Kidney epithelial cell (primary cell): ENCODE measurements at places on chromosomes 13 and 19. TPM values are rescaled to one million over a fixed set of nuclear protein-coding genes. Genes with fewer than 3 reads are reported as not detected.

The FUT3 gene
- total RNA-seq, result 8.8 and 9.1 TPM in 2 replicates

GRCh38 chr13:23731709-23732108 is 157.5 kb downstream of the MIPEP start:
- no peak for DNase-seq

The ZNF850 gene
- total RNA-seq, result 2.7 and 3.0 TPM in 2 replicates

The LCP1 gene
- 83.1 and 87.6 TPM in 2 replicates for total RNA-seq

DNA sequence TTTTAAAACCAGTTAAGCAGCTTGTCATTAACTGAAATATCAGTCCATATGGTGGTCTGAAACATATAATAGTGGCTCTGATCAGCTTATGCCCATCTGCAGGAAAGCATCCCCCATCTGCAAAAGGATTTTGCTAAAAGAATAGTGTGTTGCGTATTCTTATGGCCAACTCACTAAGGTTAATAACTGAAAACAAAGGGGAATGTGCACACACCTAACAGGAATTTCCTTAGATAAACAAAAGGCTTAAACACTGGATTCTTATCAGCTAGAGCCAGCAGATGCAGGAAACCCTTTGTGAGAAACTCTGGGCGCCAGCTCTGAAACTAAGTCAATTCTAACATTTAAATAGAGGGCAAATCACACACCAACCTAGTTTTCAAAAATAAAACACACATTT is 22.1 kb downstream of the VPS36 start:
- DNase-seq, result peak; percentile 35

DNA sequence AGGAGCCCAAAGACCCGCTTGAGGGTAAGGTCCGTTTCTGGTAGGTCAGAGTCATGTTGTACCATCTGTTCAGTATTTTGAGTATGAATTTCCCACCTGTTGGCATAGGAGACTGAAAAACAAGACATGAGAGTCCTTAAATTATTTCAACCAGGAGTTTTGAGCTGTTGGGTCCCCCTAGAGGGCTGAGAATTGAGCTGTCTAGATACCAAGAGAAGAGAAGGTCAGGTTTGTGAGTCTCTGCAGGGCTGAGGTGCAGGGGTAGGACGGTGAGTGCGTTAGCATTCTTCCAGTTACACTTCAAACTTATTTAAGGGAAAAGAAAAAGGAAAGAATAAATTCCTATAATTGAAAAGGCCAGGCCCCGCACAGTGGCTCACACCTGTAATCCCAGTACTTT is 5.0 kb downstream of the CBLC start:
- DNase-seq, result no peak

DNA sequence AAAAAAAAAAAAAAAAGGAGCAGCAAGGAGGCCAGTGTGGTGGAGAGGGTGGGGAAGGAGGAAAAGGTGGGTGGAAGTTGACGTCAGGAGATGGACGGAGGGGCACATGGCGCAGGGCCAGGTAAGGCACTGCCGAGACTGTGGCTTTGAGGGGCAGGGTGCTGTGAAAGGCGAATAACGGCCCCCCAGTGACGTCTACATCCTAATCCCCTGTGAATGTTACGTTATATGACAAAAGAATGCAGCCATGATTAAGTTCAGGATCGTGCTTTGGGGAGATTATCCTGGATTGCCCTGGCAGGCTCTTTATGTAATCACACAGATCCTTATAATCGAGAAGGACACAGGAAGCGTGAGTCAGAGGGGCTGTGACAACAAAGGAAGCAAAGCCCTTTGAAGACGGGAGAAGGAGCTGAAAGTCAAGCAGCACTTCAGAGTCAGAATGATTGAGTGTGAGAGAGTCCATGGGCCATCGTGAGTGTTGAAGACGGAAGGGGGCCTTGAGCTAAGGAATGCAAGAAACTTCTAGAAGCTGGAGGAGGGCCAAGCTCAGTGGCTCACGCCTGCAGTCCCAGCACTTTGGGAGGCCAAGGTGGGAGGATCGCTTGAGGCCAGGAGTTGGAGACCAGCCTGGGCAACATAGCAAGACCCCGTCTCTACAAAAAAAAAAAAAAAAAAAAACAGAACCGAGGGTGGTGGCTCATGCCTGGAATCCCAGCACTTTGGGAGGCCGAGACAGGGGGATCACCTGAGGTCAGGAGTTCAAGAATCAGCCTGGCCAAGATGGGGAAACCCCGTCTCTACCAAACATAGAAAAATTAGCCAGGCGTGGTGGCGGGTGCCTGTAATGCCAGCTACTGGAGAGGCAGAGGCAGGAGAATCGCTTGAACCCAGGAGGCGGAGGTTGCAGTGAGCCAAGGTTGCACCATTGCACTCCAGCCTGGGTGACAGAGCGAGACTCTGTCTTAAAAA is 13.8 kb upstream of the CEACAM16 start:
- peak; percentile 63 for DNase-seq

The LPAR2 gene
- 19.2 and 30.5 TPM in 2 replicates for total RNA-seq

DNA sequence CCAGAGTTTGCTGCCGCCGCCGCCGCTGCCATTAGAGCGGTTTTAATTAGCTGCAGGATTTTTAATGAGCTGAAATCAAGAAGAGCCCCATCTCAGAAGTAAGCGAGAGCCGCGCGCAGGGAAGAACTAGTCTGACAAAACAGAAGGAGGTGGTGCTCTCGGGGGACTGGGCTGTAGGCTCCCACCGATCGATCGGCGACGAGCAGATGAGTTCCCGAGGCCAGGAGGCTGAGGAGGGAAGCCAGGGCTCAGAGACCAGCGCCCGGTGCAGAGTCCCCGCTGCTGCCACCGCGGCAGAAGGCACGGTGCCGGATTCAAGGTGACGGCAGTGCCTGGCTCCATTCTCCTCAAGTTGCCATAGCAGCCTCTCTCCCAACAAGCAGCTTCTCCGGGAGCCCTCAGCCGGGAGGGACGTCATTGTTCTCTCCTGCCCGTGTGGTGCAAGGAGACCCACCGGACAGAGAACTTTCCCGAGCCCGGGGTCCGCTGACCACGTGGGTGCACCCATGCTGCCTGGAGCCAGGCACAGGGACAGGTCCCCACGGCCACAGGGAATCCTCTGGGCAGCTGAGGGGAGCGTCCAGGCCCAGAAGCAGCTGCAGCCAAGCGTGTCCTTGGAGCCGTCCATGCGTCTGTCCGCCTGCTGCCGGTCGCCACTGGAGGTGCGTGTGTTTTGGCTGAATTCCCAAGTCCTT is 62.9 kb downstream of the CHST8 start:
- DNase-seq, result no peak

- no peak for DNase-seq
These were observed 26.1 kb downstream of the FGF9 start for GRCh38 chr13:21696865-21697448.

The SERPINE3 gene
- not detected in 2 replicates for total RNA-seq

GRCh38 chr19:35090506-35091214 is 25.0 kb upstream of the FXYD3 start:
- DNase-seq, result no peak

- DNase-seq, result no peak
These were observed 501.8 kb upstream of the SLITRK5 start for GRCh38 chr13:87169337-87169736.

- DNase-seq, result no peak
These were observed 26.9 kb downstream of the MED4 start for GRCh38 chr13:48068036-48068435.

- DNase-seq, result no peak
These were observed 1.5 kb downstream of the KCNN4 start for GRCh38 chr19:43779147-43779819.

The CEACAM1 gene
- 2.1 and 3.6 TPM in 2 replicates for total RNA-seq

The DIAPH3 gene
- 7.5 and 10.2 TPM in 2 replicates for total RNA-seq

- DNase-seq, result no peak
These were observed 12.0 kb upstream of the SLC7A1 start for GRCh38 chr13:29607465-29607864.

DNA sequence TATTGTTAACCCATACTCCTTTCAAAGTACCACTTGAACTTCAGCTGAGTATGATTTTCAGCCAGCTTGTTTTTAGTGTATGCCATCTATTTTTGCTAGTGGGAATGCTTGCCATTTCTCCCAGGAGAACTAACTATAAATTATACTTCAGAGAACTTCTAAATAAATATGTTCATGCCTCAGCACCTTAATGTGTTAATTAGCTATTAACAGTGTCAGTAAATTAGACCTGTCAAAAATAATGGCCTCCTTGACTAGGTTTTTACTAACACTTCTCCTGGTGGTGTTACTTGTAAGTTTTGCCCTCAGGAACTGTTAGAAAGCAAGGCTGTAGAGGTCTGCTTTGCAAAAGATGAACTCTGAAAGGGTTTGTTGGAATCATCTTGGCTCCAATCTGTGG is 4.5 kb downstream of the CLDN10 start:
- no peak for DNase-seq

DNA sequence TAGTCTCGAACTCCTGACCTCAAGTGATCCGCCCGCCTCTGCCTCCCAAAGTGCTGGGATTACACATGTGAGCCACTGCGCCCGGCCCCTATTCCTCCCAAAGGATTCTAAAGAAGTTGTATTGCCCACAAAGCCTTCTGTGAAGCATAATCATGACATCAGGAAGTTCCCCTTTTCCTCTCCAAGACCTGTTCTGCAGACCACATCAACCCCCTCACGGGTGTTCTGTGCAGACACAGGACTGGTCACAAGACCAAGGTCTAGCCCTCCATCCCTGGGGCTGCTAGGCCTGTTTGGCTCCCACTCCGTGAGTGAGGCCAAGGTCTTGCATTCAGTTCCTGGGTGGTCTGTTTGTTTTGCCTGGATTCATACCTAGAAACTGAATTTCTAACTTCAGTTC is 178.1 kb downstream of the FLT1 start:
- no peak for DNase-seq
